ENCODE measurements at places on chromosomes 6 and 20. TPM values are rescaled to one million over a fixed set of nuclear protein-coding genes. Genes with fewer than 3 reads are reported as not detected.

SRC gene
- 130 TPM for total RNA-seq

TMC2 gene
- not detected for total RNA-seq

TSPYL4 gene
- total RNA-seq, result 2.9 TPM

BNIP5 gene
- 0.05 TPM for total RNA-seq

ZNF292 gene
- 2.8 TPM for total RNA-seq

RHAG gene
- total RNA-seq, result not detected

SLC17A2 gene
- total RNA-seq, result not detected

ARMC2 gene
- total RNA-seq, result 2.2 TPM

TMEM14C gene
- total RNA-seq, result 149 TPM

C6orf141 gene
- total RNA-seq, result 10.1 TPM

PTCRA gene
- not detected for total RNA-seq

Measured in A549 treated with Hydrocortisone at 1 μM for 4 hours (cell line).